ENCODE measurements at places on chromosomes 1 and 21.

DNA sequence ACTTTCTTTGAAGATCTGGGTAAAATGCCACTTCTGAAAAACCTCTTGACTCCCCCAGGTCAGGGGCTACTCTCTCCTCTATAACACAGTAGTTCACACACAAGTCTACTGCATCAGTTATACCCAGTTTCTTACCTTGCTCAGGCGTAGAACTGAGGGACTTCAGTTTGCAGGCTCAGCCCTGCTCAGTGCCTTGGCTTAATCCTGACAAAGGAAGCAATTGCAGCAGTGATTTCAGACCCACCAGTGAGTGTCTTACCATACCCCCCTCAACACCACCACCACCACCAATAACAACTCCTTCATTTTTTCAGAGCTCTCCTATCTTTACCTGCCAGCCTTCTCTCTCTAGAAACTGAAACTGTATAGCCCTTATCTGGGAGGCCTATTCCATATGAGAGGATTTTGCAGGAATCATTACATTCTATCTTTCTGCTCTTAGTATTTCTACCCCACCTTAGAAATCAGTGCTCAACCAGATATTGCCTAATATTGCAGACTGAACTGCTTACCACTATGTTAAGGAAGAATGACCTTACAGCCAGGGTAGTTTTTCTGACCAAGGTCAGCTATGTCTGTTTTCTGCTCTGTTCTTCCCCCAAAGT is 105.5 kb upstream of the S1PR1 start:
- DNase-seq: no peak

GRCh38 chr1:156465747-156466365 is 34.7 kb downstream of the MEF2D start:
- DNase-seq: no peak

GRCh38 chr1:25831569-25832196 is 11.9 kb downstream of the MTFR1L start:
- DNase-seq: no peak

GRCh38 chr1:74465193-74465681 is 47.2 kb downstream of the LRRC53 start:
- DNase-seq: no peak

All from activated CD4-positive, alpha-beta T cell treated with anti-CD3 and anti-CD28 coated beads, Interleukin-2, amount 50 U/mL, for 48 hours (primary cell).